ENCODE measurements at places on chromosomes 12 and 14. TPM values are rescaled to one million over a fixed set of nuclear protein-coding genes. Genes with fewer than 3 reads are reported as not detected.

TMCC3 gene
- total RNA-seq: 10.1 TPM

SMIM41 gene
- total RNA-seq: not detected

RNF31 gene
- total RNA-seq: 72.5 TPM

MUCL1 gene
- total RNA-seq: not detected

CLEC2A gene
- total RNA-seq: 1.1 TPM

PAPLN gene
- total RNA-seq: 7.0 TPM

SLC16A7 gene
- total RNA-seq: 26.0 TPM

PLA2G1B gene
- total RNA-seq: not detected

ERP27 gene
- 1.3 TPM for total RNA-seq

PDE3A gene
- total RNA-seq: 72.1 TPM

NYNRIN gene
- total RNA-seq: 47.5 TPM

LGR5 gene
- 7.6 TPM for total RNA-seq

KRT73 gene
- total RNA-seq: not detected

LRIG3 gene
- 107 TPM for total RNA-seq

CLEC1B gene
- 1.5 TPM for total RNA-seq

FITM1 gene
- 11.4 TPM for total RNA-seq

CBLN3 gene
- 2.0 TPM for total RNA-seq

DLGAP5 gene
- 10.7 TPM for total RNA-seq
